RWPE2 (cell line): ENCODE measurements at places on chromosomes 5 and 9.

DNA sequence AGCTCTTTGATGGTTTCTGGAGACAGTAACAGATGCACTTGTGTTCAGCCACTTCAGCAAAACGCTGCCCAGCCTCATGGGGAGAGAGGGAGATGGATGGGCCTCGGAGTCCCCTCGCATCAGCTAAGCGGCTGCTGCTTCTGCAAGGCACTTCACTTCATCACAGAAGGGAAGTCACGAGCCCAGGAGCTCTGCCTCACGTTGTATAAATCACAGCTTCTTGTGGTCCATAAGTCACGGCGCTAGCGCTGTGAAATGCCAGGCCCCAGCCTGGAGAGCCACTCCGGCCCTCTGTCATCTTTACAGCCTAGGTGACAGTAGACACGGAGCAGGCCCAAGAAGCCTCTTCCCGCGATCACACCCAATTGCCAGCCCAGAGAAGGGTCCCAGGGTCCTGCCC is 23.4 kb downstream of the DBH start:
- no peak for DNase-seq

DNA sequence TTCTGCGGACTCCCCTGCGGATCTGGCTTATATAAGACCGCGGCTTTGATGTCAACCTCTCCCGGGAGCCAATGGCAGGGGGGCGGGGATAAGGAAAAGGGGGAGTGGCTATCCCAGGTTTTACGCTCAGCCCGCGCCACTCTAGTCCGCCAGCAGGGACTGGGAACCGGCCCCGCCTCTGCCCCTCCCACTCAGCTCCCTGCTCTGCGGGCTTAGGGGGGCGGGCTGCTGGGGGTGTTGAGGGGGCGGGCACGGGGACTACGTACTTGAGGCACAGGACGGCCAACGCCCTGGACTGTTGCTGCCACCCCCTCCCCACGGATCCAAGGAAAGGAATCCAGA is at the start of gene HAND1:
HAND1 (minus strand) TSS at position 4 of the 342 bp plus-strand sequence. CDS start 219 bp downstream, outside the sequence.
- DNase-seq: no peak

DNA sequence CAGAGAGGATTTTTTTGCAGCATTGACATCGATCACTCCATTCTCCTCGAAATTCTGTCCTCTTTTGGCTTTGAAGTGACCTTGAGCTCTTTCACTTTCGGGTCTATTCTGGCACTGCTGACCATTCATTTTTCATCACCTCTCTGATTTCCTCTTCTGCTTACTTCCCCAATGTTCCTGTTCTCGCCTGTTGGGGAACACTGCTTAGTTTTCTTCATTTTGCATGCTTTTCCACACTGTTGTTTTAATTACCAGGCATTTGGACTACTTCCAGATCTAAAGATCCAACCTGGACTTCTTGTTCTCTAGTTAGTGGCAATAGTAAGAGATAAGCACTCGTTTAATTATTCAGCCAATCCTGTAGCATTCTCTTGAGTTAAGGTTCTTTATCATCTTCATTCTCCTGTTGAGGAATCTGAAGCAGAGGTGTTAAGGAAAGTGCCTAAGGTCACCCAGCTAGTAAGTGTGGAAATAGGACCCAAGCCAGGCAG is 53.4 kb downstream of the MAN2A1 start:
- no peak for DNase-seq

DNA sequence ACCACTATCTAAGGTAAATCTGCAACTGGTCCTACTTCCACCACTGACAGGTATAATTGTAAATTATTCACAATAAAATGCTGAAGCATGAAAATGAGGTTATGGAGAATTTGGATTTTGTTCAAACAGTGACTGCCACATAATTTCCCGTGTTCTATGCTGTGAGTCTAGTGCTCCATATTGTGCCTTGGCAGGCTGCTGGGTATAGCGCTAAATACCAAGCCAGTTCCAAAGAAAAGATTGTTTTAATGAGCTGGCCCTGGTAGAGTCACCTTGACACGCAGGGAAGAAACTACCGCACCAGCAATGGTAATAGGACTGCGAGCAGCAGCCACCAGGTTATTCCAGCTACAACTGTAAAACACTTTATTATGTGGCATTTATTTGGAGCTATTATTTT is 30.4 kb downstream of the PSMB7 start:
- DNase-seq: no peak

GRCh38 chr5:7420510-7421280 is 24.8 kb downstream of the ADCY2 start:
- DNase-seq: no peak

DNA sequence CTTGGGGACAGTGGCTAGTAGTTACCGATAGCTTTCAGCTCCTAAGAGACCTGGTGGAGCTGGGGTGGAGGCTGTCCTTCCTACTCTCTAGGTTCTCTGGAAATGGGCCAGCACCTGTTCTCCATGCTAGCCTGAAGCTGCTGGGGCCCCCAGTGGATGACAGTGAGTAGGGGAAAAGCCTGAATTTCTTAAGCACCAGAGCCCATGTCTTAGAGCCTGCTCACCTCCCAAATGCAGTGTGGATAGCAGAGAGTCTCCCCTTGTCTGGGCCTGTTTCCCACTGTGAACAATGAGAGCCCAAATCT is 105.8 kb downstream of the DAB2IP start:
- DNase-seq: no peak
